ENCODE measurements at places on chromosomes 7 and 10. TPM values are rescaled to one million over a fixed set of nuclear protein-coding genes. Genes with fewer than 3 reads are reported as not detected.

The UTF1 gene
- not detected for total RNA-seq

The WDR86 gene
- total RNA-seq: not detected

The PNLIPRP3 gene
- not detected for total RNA-seq

The ALKBH4 gene
- total RNA-seq: 8.5 TPM

The PDE1C gene
- 4.7 TPM for total RNA-seq

The CFAP69 gene
- total RNA-seq: 1.3 TPM

The SDK1 gene
- 0.94 TPM for total RNA-seq

The ANKRD30A gene
- total RNA-seq: not detected

The KLLN gene
- total RNA-seq: 0.16 TPM

The SPDYE2 gene
- total RNA-seq: not detected

The HKDC1 gene
- 0.16 TPM for total RNA-seq

The AKR1C4 gene
- not detected for total RNA-seq

The MKI67 gene
- 23.2 TPM for total RNA-seq

The KAZALD1 gene
- total RNA-seq: 0.31 TPM

The SPDYE6 gene
- total RNA-seq: 0.06 TPM

The NPY4R2 gene
- total RNA-seq: not detected

The CYP3A4 gene
- total RNA-seq: not detected

The TUBAL3 gene
- 0.25 TPM for total RNA-seq

The BET1 gene
- total RNA-seq: 20.6 TPM

The PRLHR gene
- total RNA-seq: not detected

The MBL2 gene
- total RNA-seq: not detected

The SPOCK2 gene
- total RNA-seq: 0.32 TPM

The INPP5F gene
- 15.9 TPM for total RNA-seq
